Activated CD4-positive, alpha-beta T cell treated with anti-CD3 and anti-CD28 coated beads, Interleukin-2, amount 50 U/mL, for 1 hour (primary cell): ENCODE measurements at places on chromosomes 7 and 10.

DNA sequence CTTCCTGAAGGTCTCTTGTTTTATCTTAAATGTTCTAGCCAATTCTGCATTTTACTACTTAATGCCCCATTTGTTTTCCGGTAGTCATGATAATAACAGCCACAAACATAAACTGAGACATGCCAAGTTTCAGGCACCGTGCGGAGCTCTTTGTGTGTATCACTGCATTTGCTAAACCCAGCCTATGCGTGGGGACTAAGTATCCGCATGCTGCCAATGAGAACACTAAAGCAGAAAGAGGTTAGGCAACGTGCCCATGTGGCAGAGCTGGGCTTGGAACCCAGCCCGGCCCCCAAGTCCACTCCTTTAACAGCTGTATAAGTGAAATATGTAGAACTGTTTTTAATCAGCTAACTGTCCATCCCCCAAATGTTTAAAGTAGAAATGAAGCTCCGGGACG lies 54.1 kb downstream of the SLIT1 start:
- DNase-seq = no peak

- DNase-seq = no peak
Measured at GRCh38 chr7:11625669-11626068, 206.3 kb downstream of the THSD7A start.

- DNase-seq = no peak
Measured at GRCh38 chr7:45974540-45975360, 53.7 kb upstream of the IGFBP3 start.

DNA sequence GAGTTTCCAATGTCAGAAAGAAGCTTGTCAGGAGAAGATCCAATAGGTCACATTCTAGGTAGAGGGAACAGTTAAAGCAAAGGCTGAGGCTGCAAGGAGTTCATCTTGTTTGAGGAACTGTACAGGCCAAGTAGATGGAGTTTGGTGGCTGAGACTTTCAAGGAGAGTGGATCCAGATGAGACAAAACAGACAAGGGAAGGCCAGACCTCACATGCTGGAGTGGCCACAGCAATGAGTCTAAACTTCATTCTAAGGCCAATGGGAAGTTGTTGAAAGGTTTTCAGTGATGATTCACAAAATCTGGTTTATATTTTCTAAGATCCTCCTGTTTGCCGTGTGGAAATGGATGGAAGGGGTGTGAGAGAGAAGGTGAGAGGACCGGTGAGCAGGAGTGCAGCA lies 40.0 kb downstream of the EPDR1 start:
- DNase-seq = no peak

- no peak for DNase-seq
Measured at GRCh38 chr10:44427479-44427878, 42.6 kb upstream of the CXCL12 start.

DNA sequence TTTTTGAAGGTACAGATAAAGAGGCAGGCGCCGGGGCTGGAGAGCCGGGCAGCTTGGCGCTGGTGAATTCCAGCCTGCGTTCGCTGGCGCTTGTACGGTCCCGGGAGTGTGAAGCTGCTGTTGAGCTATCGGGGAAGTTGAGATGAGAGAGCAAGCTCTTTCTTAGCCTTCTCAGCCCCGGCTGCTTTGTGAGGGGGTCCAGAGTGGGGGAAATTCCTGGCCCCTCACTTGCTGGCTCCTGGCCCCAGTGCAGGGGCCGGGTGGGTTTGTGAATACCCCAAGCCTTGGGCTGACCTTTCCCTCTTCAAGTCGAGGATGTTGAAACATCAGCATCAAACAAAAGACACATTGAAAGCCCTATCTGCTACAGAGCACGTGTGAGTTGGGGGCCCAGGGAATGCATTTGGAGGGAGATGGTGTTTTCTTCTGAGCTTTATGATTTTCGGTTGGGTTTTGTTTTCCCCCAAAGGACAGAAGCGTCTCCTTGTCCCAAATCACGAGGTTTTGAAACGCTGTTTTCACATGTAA lies 2.7 kb downstream of the ZMIZ1 start:
- DNase-seq = no peak

DNA sequence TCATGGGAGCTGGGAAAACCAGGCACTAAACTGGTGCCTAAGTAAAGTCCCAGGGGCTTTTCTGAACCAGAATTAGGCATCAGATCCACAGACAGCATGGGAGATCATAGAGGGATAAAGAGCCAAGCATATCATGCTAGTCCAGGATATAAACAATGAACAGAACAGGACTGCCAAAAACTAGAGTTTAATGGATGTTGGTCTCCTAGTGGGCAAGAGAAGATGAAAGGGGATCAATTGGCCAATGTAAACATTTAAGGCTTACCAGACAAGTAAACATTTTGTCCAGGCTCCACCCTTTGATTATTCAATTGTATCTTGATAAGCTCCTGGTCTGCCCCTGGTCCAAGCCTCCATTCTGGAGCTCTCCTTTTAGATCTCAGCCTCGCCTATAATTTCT lies 18.9 kb downstream of the MACC1 start:
- no peak for DNase-seq

DNA sequence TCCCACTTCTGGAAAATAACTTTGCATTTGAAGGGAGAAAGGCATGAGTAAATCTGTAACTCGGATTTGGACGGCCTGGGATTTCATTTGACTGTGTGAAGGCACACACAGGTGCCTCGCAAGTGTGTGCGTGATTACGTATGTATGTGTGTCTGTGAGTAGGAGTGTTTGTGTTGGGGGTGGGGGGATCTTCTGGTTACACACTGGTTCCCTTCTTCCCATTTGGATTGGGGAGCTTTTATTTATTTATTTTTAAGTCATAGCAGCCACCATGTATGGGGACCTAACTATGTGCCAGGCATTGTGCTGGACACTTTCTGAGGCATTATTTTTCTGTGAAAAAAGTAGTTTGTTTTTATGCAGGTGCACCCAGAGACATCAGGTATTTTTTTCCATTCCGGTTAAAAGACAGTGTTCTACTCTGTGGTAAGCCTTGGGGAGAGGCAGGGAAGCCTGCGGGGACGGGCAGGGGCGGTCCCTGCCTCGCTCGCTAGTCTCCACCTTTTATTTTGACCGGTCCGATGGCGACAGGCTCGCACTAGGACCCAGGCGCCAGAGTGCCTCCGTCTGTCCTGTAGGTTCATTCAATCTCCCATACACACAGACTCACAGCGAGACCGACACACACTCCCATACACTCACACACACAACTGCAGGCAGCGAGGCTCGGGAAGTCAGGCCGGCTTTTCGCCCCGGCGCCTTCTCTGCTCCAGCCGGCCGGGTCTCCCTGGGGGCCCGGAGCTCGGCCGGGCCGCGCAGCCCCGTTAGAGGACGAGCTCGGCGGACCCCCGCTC lies at the start of gene MXI1:
Gene MXI1, plus strand, starts transcription at position 595 of the 794 bp plus-strand sequence. CDS start 204 bp downstream, outside the sequence.
- peak; percentile 36 for DNase-seq

DNA sequence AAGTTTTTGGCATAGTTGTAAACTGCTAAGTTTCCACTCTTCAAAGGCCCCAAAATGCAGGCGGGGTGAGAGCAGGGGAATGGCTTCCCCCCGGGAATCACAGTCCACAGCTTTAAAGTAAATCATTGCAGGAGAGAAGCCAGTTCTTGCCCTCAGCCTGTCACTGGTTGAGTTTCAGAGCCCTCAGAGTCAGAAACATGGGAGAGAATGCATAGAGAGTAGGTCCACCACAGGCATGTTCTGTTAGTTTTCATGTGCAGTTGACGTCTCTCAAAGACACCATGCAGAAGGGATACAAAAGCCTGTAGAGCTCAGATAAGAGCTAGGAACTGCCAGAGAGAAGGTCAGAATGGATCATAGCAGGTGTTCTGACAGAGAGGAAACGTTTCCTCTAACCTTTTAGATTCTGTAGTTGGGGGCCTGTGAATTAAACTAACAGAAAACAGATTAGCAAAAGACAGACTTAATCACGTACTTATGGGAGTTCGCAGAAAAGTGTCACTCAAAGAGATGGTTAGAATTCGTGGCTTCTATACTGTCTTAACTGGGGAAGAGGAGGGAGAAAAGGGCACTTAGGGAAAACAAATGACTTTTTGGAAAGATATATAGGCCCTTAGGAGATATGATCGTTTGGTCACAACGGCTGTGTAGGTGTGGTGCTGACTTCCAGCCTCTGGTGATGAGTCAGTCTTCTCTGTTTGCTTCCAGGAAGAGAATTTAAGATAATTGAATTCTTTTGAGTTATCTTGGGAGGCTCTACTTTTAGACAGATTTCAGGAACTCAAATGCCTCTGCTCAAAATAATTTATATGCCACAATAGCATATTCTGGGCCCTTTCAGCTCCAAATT lies 48.0 kb upstream of the MSRB2 start:
- no peak for DNase-seq

GRCh38 chr10:75598998-75599397 lies 167.6 kb downstream of the LRMDA start:
- no peak for DNase-seq

- DNase-seq = no peak
Measured at GRCh38 chr7:75624134-75624832, 114.5 kb downstream of the HIP1 start.

DNA sequence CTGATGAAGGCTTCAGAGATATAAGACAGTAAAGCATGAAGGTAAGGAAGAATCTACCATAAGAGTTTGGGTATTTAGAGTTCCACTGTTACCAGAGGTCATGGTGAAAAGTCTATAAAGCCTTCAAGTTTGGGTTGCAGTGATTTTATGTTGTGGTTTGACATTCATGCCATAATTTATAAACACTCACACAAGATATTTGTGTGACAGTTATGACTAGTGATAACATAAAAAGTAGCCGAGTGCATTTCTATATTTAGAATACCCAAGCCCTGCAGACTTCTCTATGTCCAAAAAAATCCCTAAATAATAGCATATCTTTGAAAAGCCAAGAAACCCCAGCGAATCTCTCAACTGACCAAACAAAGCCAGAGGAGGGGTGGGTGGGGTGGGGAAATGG lies 229.9 kb downstream of the CXCL12 start:
- DNase-seq = no peak

GRCh38 chr7:44062903-44063295 lies 2.5 kb downstream of the PGAM2 start:
- DNase-seq = no peak

DNA sequence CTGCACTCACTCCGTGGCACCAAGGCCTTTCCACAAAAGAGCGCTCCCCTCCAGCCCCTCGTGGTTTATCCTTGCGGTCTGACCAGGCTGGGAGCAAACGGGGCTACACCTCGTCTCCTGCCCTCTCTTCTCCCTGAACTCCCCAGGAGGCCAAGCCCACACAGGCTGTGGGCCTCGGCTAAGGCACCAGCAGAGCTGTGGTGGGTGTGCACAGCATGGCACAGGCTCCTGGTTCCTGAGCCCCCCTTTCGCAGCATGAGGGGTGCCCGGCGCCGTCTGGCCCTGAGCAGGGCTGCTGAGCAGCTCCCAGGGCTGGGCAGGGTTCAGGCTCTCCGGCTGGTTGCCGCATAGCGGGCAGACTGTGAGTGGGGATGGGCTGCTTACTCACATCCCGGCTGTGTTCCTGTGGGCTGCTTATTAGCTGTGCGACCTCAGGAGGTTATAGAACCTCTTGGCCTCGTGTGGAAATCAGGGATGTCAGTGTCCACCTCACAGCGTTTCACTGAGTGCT lies 90.4 kb downstream of the ZMIZ1 start:
- no peak for DNase-seq

DNA sequence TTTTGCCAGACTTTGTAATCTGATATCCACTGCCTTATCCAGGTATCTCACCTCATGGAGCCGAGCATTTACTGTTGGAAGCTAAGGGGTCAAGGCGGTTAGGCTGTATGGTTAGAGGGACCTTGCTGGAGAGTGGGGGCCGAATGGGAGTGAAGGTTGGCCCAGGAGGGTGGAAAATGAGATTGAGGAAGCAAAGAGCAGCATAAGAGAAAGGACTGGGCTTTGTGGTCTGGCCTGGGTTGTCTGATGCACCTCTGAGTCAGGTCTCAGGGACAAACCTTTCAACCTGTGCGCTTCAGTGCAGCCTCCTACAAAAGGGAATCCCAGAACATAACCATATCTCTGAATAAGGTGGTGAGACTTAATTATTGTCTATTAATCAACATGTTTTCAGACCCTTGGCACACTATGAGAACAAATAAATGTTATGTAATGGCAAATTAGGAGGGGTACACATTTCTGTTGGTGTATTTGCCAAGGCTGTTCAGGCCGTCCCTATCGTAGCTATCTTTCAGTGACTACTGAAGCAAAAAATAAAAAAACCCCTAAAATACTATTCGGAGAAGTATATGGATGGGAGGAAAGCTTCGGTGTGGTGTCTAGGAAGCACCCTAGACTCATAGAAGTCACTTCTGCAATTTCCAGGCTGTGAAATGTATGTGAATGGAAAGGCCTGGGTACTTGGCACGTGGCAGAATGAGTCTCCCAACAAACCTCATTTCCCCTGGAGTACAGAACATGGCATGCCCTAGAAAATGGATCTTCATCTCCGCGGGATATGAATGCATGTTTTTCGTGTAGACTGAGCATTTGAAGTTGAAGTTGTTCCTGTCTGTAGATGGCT lies 4.3 kb downstream of the CAMK1D start:
- no peak for DNase-seq

GRCh38 chr7:36969376-36969775 lies 245.1 kb upstream of the AOAH start:
- no peak for DNase-seq

DNA sequence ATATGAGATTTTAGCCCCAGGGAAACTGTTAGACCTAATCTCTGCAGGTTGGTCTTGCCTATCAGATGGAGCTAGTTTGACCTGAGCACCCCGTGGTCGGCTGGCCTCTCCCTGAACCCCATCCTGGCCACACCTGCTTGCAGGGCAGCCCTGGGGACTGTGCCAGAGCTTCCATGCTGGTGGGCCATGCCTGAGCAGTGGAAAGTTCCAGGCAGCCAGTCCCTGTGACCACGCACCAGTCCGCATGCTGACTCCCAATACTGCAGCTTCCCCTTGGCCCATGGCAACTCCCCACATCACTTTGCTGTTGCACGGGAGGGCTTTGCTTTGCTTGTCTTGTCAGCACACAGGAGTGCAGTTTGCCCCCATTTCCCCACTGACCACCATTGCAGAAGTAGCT lies 427.8 kb upstream of the SEMA3D start:
- DNase-seq = no peak

- DNase-seq = no peak
Measured at GRCh38 chr7:130181263-130181605, 24.0 kb downstream of the TMEM209 start.

DNA sequence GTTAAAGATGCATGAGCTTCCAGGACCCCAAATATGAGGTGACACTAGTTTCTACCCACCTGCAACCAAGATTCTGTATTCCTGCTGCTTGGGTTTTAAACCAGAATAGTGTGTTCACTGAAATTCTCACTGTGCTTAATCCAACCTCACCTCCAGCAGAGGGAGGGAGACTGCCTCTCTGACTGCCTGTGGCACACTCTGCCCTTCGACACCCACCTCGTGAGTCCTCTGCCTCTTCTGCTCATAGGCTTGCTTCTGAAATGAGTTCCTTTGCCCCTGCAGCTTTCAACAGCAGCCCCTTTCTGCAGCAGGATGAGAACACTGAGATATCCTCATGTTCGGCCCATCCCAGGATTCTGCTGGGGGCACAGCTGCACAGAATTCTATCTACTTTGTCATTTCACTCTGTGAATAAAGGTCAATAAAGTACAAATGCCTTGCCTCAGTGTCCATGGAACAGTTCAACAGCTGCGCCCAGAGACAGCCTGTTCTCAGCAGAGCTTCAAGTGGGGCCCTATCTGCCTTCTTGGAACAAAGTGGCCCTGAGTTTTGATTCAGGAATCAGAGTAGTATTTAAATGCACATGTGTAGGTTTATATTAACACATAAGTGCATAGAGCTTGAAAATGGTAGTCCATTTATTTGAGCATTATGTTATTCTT lies 632.5 kb downstream of the TNS3 start:
- DNase-seq = no peak
